Uterus (tissue), 4 donors: ENCODE measurements at places on chromosomes 2 and 18.
A peak's percentile ranks its signal among the peaks of the same experiment; 100 is the strongest.

DNA sequence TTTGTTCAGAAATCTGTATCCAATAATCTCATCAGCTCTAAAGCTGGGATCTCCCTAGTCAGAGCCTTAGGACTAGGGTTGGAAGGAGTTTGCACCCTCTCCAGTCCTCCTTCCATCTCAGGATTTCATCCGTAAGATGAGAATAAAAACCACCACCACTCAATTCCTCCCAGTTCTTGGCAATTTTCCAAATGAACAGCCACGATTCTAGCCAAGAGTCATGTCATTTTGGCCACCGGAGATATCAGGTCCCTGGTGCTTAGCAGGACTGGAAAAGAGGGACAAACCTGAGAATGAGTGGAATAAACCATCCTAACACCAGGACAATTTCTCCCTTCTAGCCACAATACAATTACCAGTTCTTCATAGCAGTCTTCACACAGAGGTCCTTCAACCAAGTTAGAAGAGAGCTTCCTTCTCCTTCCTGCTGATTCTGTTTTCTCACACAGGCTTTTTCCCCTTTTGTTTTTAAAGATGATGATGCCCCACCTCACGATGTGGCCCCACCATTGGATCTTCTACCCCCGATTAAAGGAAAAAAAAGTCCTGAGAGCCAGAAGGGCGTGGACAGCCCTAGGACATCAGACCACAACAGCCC lies 36.2 kb downstream of the KIAA2012 start:
- DNase-seq = no peak

DNA sequence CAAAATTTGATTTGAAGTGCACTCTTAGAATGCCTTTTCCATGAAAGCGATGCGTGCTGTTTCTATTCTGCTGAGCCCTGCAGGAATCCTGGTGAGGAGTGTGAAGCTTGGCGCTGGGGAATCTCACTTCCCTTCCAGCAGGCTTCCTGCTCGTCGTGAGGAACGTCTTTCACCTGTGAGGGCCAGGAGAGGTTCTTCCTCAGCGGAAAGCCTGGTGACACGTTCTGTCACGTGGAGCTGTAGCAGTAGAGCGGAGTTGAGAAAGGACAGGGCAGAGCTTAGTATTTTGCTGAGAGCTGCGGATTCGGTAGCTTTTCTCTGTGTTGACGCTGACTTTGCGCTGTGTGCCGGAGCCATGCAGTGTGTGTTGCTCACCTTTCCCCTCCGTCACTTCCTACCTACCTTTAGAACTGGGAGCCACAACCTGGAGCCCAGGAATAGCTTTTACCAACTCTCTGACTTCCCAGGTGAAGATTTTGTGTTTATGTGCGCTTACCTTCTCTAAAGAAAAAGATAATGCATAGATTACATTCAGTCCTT lies 294.8 kb downstream of the PTGR3 start:
- DNase-seq = no peak

DNA sequence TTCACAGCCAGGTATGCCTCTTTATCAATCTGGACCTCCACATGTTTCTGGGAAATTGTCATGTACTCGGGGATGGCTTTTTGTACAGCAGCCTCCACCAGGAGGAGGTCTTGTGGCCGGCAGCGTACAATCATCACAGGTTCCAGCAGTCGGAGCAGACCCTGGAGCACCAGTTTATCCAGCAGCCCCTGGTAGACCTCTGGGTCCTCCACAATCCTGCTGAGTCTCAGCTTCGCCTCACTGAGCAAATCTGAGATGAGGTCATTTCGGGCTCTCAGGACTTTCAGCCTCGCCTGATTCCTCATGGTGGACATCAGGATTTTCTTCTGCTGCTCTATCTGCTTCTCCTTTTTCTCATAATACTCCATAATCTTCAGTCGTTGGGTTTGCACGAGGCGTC lies 32.8 kb downstream of the TMEM247 start:
- DNase-seq = no peak

DNA sequence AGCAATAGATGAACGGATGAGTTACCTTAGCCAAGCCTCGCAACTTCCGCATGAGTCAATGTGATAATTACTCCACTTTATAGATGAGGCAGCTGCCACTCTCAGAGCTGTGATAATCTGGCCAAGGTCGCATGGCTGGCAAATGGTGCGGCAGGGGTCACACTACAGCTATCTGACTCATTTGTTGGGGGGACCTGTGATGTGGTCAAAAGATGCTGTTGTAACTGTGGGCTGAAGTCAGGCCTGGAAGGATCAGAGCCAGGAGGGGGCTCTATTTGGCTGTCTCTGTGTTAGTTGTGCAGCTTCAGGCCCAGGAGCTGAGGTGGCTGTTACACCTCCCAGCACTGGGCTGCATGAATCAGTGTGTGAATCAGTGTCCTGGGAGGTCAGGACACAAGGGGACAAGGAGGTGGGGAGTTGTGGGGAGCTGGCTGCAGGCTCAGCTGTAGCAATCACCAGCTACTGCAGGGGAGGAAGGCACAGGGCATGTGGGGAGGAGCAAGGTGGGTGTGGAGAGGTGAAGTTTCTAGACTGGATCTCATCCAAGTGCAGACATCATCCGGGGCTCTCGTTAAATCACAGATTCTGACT lies 33.1 kb downstream of the NGEF start:
- no peak for DNase-seq

DNA sequence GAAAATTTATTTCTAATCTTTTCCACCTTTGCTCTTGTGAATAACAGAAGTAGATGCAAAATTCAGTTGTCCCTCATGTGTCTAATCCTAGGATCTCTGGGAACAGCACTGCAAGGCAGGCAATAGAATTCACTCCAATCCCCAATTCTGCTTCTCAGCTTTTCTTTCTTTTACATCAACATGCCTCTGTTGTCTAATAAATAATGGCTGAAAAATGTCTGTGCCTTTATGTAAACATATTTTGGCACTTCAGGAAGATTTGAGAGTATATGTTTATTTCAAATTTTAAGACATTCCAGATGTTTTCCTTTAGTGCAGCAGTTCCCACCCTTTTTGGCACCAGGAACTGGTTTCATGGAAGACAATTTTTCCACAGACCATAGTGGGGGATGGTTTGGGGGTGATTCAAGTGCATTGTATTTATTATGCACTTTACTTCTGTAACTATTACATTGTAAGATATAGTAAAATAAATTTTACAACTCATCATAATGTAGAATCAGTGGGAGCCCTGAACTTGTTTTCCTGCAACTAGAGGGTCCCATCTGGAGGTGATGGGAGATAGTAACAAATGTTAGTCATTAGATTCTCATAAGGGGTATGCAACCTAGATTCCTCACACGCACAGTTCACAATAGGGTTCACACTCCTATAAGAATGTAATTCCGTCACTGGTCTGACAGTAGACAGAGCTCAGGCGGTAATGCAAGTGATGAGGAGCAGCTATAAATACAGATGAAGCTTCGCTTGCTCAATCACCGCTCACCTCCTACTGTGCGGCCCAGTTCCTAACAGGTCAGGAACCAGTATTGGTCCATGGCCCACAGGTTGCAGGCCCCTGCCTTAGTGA lies 590.3 kb upstream of the CNTNAP5 start:
- DNase-seq = no peak

DNA sequence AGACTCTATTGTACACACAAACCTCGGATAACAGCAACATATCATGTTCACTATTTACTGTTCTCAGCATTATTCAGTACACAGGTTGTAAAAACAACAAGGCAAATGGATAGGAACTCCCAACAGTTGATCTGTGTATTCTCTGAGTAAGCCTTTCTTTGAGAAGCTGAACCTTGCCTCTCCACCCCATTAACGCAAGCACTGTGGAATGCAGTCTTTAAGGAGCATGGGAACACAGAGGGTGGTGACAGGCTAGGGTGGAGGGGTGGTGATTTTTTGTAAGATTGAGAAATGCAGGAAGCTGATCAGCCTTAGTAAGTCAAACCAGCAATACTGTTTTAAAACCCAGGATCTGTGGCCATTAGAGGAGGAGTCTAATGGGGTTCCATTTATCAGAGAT lies 19.6 kb upstream of the SERPINB11 start:
- no peak for DNase-seq

DNA sequence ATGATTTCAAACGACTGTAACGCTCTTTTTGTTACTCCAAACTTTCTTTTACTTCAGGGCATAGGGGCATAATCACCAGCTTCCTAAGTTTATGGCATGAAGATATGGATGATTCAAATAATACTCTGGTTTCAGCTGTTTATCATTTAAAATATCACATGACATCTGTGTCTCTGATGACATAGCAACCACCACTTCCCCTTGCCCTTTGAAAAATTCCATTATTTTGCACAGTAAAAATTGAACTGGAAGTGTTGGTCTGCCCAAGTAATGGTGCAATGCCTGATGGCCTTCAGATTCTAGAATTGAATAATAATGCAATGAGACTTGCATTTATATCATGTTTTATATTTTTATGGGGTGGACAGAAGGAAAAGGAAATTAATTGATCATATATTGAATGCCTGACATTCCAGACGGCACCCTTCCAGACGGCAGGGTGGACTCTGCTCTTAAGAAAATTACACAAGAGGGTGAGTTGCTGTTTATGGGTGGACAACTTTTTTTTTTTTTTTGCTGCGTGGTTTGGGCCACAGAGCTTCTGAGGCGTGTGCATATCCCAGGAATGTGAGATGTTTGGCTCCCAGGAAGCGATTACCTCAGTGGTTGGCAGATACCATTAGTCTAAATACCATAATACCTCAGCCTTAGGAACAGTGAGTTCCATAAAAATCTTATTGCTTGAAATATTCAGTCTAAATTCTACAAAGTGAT lies 101.7 kb upstream of the ZNF521 start:
- DNase-seq = no peak

DNA sequence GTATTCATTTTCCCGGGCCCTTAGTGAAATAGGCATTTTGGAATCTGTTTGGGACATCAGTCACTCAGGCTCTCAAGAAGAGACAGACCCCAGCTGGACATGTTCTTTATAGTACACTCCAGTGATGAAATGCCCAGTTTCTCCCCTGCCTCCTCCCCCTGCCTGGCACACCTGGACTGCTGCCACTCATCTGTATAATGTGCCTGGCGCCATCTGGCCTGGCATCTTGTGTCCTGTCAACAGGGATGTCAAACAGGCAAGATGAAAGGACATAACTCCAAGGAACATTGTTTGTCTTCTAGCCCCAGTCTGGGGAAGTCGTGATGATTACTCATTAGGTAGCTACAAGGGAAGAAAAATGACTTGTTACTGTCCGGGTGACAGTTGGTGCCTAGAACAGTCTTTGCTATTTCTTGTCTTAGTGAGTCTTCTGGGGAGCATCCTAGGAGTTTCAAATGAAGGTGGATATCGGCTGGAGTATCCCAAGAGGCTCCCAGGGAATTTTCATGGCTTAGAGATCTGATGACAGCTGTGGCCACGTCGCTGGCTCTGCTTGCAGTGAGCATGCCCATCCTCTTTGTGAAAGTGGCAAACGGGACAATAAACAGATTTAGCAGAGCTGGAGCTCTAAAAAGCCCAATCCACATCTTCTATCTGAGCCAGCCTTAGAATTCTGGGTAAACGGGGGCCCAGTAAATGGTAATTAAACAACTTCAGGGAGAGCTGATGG lies 153.6 kb downstream of the ALK start:
- DNase-seq = no peak

GRCh38 chr2:67397143-67397986 lies at the start of gene ETAA1:
Gene ETAA1, plus strand, starts transcription at chr2:67397333. Its CDS starts 116 bp downstream, at chr2:67397449.
- peak; percentile 92 for DNase-seq

DNA sequence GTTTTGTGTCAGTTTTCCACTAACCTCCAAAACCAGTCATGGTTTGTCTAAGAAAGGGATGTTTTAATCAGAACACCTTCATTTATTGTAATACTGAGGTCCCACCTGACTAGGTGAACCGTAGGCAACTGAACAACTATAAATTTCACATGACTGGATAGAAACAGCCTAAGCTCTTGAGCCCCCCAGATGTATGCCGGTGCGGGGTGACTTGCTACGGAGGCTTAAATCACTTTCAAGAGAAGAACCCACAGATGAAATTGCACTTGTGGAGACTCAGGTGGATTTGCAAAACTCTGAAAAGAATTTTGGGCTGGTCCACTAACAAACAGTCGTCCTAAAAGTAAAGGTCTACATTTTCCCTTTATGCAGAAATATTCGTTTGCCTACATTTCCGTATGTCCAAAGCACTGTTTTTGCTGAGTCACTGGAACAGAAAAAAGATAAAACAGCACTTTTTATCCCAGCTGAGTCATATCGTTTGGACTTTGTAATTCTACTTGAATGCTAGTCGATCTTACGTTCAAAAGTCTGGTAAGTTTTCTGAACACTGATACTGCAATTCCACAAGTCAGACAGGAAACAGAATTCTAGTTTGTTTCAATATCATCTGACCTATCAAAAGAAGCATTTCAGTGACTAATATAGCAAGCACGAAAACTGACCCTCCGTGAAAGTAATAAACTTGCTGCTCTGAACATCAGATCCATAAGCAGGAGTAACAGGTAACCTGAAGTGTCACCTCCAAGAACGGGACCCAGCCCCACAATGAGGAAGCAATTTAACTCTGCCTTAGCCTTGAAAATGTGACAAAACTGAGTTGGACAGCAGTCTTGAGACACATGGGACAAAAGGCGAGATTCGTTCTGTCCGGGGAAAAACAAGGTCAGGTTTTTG lies 18.1 kb downstream of the ZNF516 start:
- DNase-seq = no peak

DNA sequence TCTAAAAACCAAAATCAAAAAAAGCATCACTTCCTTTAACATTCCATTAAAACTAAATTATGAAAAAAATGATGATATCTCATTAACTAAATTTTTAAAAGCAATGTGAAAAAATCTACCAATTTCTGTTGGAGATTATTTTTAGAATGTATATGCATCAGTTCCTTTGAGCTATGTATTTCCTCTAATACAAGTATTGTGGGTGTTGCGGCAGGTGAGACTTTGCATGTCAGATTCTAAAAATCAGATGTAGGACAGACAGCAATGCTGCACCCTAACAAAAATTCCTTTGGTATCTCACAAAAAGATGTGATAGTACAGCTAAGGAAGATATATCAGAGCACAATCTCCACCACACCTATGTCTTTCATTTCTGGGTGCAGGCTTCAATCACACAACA lies 6.8 kb downstream of the MBD2 start:
- DNase-seq = no peak

DNA sequence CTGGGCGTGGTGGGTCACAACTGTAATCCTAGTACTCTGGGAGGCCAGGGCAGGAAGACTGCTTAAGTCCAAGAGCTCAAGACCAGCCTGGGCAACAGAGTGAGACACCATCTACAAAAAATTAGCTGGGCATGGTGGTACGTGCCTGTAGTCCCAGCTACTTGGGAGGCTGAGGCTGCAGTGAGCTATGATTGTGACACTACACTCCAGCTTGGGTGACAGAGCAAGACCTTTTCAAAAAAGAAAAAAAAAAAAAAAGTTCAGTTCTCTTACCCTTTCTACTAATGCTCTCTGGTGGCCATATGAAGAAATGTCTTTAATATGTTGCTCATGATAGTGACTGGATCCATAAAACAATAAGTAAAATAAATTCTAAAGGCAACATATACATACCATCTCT lies 14.9 kb downstream of the TYW5 start:
- DNase-seq = no peak

DNA sequence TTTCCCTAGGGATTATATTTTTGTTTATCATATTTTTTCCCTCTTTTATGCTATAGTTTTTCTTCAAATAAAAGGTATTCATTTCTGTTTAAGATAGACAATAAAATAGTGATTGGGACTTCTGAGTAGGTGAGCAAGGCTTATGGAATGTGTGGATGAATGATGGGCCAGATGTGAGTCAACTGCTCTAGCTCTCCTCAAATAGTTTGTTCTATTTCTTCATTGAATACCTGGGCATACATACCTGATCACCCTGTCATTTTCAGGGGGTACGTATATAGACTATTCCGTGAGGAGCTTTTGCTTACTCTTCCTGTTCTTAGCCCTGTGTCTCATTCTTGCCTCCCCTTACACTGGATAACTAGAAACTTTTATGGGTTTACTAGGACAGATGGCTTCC lies 41.9 kb downstream of the BABAM2 start:
- no peak for DNase-seq
